Effector memory CD4-positive, alpha-beta T cell (primary cell): ENCODE measurements at places on chromosomes 5 and 9.
A peak's percentile ranks its signal among the peaks of the same experiment; 100 is the strongest.

DNA sequence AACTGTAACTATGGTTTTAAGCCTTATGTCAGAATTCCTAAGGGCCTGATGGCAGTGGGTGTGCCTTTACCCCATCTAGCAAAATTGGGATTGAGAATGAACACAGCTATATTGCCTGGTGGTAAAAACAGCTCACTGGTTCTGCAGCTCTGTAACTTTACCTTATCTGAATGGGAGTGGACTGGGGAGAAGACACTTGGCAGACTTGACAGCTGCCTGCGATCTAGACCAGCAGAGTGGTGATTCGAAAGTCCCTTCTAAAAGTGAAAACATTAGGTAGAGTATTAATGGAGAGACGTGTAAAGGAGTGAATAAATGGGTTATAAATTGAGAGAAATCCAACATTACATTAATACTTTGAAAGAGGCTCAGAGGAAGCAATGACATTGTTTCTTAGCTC, 289.1 kb upstream of the EDIL3 start:
- no peak overlapping the region for H3K27ac ChIP-seq
- DNase-seq, result no peak
- H3K4me3 ChIP-seq, result no peak overlapping the region
- H3K36me3 ChIP-seq, result no peaks in the 10 kb centered on the region
- no peaks in the 10 kb centered on the region for H3K27me3 ChIP-seq
- H3K4me1 ChIP-seq, result no peaks in the 10 kb centered on the region

GRCh38 chr9:32015795-32016194, 368.6 kb upstream of the ACO1 start:
- no peaks in the 10 kb centered on the region for H3K36me3 ChIP-seq
- H3K4me1 ChIP-seq, result no peaks in the 10 kb centered on the region
- no peak for DNase-seq
- H3K4me3 ChIP-seq, result no peak overlapping the region
- H3K27me3 ChIP-seq, result no peaks in the 10 kb centered on the region
- no peak overlapping the region for H3K27ac ChIP-seq

- no peaks in the 10 kb centered on the region for H3K36me3 ChIP-seq
- H3K4me3 ChIP-seq, result no peak overlapping the region
- no peaks in the 10 kb centered on the region for H3K27me3 ChIP-seq
- DNase-seq, result no peak
Measured at GRCh38 chr9:3045153-3045552, 201.3 kb upstream of the PUM3 start.

DNA sequence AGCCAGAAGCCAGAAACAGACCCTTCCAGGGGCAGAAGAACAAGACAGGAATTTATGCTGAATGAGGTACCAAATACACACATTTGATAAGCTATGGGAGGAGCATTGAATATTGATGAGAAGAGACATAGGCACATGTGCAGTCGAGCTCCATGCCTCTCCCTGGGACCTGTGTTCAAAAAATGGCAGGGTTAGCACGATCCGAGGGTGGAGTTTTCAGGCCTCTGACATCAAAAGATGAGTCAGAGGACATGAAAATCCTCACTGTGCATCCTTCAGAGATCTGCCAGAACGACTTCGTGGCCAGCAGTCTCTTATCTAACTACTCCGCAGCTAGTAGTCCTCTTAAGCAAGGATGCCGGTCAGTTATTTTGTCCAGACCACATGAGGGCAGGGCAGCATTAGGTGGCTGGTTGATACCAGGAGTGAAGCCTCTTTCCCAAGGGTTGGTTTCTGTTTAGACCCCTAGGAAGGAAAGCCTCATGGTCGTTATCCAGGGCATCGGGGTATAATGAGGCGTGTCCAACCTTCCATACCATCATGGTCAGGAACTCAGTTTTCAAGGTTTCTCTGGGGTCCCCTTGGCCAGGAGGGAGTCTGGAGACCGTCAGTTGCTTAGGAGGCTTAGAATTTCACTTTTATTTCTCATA, 11.6 kb upstream of the CMBL start:
- no peaks in the 10 kb centered on the region for H3K4me1 ChIP-seq
- no peaks in the 10 kb centered on the region for H3K27me3 ChIP-seq
- no peaks in the 10 kb centered on the region for H3K36me3 ChIP-seq
- no peak overlapping the region for H3K27ac ChIP-seq
- no peak overlapping the region for H3K4me3 ChIP-seq

DNA sequence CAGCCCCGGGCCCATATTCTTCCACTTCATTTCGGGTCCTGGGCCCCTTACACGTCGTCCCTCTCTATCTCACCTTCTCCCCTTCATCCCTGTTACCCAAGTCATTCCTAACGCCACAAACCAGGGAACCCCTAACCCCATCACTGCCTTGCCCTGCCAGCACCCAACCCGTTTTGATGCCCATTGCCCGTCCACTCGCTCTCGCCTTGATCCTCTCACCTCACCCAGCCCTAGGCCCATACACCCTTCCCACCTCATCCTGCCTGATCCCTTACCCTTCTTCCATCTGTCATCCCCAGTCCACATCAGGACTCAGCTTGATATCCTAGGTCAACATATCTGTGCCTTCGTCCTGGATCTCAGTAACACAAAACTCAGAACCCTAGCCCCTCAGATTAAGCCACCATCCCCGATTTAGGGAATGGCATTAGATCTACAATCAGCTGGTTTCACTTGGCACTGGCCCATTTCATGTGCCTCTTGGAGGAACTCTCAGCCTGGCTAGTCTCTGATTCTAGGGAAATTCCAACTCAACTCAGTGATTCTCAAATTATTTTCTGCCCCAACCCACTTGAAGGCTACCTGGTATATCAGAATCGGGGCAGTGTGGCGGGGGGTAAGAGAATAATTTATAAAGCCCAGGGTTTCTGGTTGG, 489 bp downstream of the CHMP5 start:
- H3K27ac ChIP-seq, result peak overlapping the region; percentile 82
- H3K27me3 ChIP-seq, result no peaks in the 10 kb centered on the region
- H3K36me3 ChIP-seq, result peaks cover 33% of the 10 kb centered on the region
- DNase-seq, result no peak
- peaks cover 22% of the 10 kb centered on the region for H3K4me1 ChIP-seq
- peak overlapping the region; percentile 57 for H3K4me3 ChIP-seq

DNA sequence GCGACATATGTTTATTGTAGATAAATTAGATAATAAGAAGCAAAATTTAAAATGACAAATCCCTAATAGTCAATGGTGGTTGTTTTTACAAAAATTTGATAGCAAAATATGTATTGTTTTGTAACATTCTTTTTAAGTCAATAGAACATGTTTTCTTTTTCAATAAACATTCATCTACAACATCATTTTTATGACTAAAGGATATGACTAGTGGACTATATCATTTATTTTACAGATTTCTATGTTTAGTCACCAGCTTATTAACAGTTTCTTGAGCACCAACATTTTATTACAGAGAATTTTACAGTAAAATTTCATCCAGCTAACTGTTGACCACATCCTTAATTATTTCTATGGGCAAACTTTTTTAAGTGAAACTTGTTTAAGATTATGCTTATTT, 114.7 kb upstream of the IL7R start:
- H3K4me3 ChIP-seq, result no peak overlapping the region
- H3K36me3 ChIP-seq, result no peaks in the 10 kb centered on the region
- no peaks in the 10 kb centered on the region for H3K27me3 ChIP-seq
- DNase-seq, result no peak
- H3K4me1 ChIP-seq, result no peaks in the 10 kb centered on the region
- H3K27ac ChIP-seq, result no peak overlapping the region

GRCh38 chr9:89008744-89009545, 17.7 kb downstream of the S1PR3 start:
- H3K27me3 ChIP-seq, result no peaks in the 10 kb centered on the region
- H3K4me3 ChIP-seq, result no peak overlapping the region
- H3K27ac ChIP-seq, result no peak overlapping the region
- H3K4me1 ChIP-seq, result no peaks in the 10 kb centered on the region

GRCh38 chr9:86705490-86705889, 241.8 kb downstream of the GAS1 start:
- no peaks in the 10 kb centered on the region for H3K36me3 ChIP-seq
- H3K4me1 ChIP-seq, result no peaks in the 10 kb centered on the region
- DNase-seq, result no peak
- H3K4me3 ChIP-seq, result no peak overlapping the region
- H3K27me3 ChIP-seq, result no peaks in the 10 kb centered on the region

- H3K36me3 ChIP-seq, result no peaks in the 10 kb centered on the region
- no peaks in the 10 kb centered on the region for H3K4me1 ChIP-seq
- H3K27me3 ChIP-seq, result no peaks in the 10 kb centered on the region
Measured at GRCh38 chr5:61965490-61965889, 340.5 kb upstream of the KIF2A start.

GRCh38 chr9:13239660-13240059, 39.8 kb downstream of the MPDZ start:
- no peaks in the 10 kb centered on the region for H3K4me1 ChIP-seq
- no peak overlapping the region for H3K27ac ChIP-seq
- DNase-seq, result no peak
- no peaks in the 10 kb centered on the region for H3K36me3 ChIP-seq
- H3K27me3 ChIP-seq, result no peaks in the 10 kb centered on the region

- H3K27me3 ChIP-seq, result no peaks in the 10 kb centered on the region
- no peak overlapping the region for H3K4me3 ChIP-seq
- H3K36me3 ChIP-seq, result no peaks in the 10 kb centered on the region
- H3K27ac ChIP-seq, result no peak overlapping the region
- no peak for DNase-seq
Measured at GRCh38 chr9:31174681-31175080, 1209.8 kb upstream of the ACO1 start.

DNA sequence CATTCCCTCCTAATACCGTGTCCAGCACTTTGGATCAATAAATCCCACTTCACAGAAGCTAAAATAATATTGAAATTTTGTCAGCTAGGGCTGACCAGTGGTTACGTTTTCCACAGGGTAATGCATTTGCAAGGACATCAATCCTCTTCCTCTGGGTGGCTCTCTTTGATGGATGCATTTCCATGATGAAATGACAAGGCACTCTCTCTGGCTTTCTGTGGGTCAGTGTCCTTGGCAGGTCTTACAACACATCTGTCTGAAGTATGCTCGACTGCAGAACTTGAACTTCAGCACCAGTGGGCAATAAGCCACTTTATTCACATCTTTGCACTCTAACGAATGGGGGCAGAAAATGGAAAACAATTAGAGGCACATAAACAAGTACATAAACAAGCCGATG, 330.1 kb downstream of the ADAMTS6 start:
- no peak overlapping the region for H3K27ac ChIP-seq
- no peaks in the 10 kb centered on the region for H3K27me3 ChIP-seq
- no peak for DNase-seq
- H3K4me1 ChIP-seq, result no peaks in the 10 kb centered on the region

- H3K4me3 ChIP-seq, result no peak overlapping the region
- no peak overlapping the region for H3K27ac ChIP-seq
- H3K36me3 ChIP-seq, result peaks cover 82% of the 10 kb centered on the region
- no peak for DNase-seq
- H3K4me1 ChIP-seq, result no peaks in the 10 kb centered on the region
- no peaks in the 10 kb centered on the region for H3K27me3 ChIP-seq
Measured at GRCh38 chr5:96751203-96752169, 56.3 kb downstream of the ERAP1 start.

GRCh38 chr5:139646912-139647505, 1.1 kb upstream of the CXXC5 start:
- no peak for DNase-seq
- H3K27ac ChIP-seq, result no peak overlapping the region
- H3K27me3 ChIP-seq, result peaks cover 50% of the 10 kb centered on the region
- H3K4me1 ChIP-seq, result peaks cover 31% of the 10 kb centered on the region
- no peaks in the 10 kb centered on the region for H3K36me3 ChIP-seq

DNA sequence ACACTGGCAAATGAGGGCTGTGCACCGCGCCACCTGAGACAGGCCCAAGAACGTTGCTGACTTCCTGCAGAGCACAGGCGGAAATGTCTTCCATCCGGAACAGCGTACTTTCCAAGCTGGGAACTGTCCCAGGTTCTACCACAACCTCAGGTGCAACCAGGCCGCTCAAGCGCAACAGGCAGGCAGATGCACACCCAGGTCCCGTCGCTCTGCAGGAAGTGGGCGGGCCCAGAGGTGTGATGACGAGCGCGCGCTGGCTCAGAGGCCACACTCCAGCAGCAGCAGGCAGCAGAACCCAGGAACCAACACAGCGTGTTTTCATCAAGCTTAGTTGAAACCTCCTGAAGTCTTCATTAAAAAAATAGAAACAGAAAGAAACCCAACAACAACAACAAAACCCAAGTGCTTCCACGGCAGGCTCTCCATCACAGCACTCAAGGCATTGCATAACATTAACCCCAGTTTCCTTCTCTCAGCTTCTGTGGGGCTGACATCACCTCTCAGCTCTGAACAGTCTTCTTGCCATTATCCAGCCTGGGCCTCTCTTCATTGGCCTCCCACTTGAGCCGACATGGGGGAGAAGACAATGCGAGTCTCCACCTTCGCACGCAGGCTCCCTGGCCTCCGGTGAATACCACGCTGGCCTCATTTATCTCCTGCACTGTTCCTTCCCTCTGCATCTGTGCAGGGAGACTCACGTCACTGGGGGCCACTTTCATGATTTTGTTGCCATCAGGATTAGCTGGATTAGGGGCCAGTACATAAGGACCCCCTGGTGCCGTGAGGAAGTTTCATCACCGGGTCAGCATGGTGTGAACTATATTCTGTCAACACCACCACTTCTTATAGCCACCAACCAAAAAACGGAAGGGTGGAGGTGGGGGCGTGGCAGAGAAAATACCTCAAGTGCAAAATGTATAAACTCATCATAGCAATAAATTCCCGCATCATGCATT, 22.1 kb downstream of the PTCH1 start:
- peak overlapping the region; percentile 3 for H3K4me3 ChIP-seq
- H3K4me1 ChIP-seq, result peaks cover 21% of the 10 kb centered on the region
- no peaks in the 10 kb centered on the region for H3K36me3 ChIP-seq
- H3K27me3 ChIP-seq, result no peaks in the 10 kb centered on the region
- peak; percentile 72 for DNase-seq

DNA sequence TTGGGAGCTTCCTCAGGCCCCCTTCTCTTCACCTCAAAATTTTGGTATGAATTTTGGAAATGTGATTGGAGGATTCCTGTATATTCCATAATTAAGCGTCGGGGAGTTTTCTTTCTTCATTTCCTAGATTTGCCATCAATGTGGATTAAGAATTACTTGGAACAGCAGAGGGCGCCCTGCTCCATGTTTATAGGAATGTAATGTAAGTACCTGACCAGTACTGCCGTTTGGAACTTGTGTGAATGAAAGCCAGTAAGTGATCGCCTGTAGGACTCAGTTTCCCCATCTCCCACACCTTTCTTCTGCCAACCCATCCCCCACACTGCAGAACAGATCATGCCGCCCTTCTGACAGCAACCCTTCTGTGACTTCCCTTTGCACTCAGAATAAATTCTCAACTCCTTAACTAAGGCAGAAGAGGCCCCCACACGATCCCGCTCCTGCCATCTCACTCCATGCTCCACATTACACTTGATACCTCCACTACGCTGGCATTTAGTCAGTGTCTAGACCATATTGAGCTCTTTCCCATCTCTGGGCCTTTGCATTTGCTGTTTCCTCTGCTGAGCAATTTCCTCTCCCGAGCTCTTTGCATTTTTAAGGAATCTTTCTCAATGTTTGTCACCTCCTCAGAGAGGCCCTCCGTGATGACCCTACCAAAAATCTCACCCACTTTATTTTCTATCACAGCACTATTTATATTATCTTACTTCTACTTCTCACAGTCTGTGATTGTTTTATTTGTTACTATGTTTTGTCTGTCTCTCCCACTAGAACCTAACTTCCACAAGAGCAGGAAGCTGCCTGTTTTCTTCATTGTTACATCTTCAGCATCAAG, 79.5 kb upstream of the HTR4 start:
- no peaks in the 10 kb centered on the region for H3K4me1 ChIP-seq
- DNase-seq, result peak; percentile 25

GRCh38 chr9:106481013-106481609, 381.9 kb upstream of the ZNF462 start:
- no peaks in the 10 kb centered on the region for H3K27me3 ChIP-seq
- no peaks in the 10 kb centered on the region for H3K36me3 ChIP-seq
- H3K4me3 ChIP-seq, result no peak overlapping the region
- no peak overlapping the region for H3K27ac ChIP-seq
